ENCODE measurements at places on chromosomes 3 and 15.

DNA sequence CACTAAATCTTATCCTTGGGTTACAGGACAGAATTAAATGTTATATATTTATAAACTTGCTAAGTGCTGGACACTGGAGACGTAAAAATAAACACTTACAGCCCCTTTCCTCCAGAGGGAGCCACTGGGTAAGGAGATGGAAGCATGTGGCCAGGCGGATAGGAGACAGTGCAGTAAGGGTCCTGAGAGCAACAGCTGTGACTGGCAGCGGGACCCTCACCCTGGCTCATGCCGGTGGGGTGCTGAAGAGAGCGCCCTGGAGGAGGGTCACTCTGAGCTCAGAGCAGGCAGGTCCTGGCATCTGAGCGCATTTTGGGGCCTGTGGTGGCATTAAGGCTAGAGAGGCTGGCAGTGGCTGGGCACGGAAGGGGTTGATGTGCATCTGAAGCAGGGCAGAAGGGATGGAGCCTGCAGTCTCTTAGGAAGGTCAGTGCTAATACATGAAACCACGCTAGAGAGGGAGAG lies 16.0 kb downstream of the SEC61A1 start:
- no peak for DNase-seq

- DNase-seq: no peak
Measured at GRCh38 chr3:35194666-35195065, 444.7 kb upstream of the ARPP21 start.

DNA sequence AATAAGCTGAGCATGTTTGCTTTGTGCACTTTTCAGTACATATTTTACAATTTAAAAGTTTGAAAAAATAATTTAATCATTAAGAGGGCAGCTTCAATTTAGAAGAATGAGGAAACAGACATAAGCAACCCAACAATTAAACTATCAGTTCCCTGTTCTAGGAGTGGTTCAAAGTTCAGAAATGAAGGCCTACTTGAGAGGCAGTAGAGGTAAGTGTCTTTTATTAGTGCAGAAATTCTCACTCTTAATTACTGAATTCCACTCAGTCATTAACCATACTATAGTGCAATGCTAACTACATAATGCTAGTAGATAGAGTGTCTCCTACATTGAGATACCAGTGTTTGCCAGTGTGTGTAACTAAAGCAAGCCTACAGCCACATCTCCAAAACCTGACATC lies 73.1 kb downstream of the TNIK start:
- DNase-seq: no peak

GRCh38 chr3:32843510-32844321 lies 25.9 kb downstream of the TRIM71 start:
- DNase-seq: no peak

DNA sequence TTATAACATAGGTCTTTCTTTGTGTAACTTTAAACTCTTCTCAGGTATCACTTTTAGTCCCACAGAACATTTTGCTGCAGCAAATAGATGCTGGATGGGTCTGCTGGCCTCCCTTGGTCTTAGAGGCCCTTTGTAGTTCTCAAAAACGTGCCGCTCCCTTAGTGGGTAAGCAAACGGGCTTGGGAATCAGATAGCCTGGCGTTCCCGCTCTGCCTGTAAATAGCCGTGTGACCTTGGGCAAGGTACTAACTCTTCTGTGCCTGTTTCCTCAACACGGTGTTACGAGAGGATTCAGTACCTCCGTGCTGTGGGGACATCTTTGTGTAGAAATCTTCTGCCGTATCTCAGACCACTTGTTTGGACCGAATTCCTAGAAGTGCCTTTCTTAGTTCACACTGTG lies 64.4 kb downstream of the DNAJB8 start:
- no peak for DNase-seq

- no peak for DNase-seq
Measured at GRCh38 chr3:184133840-184134745, 1.1 kb upstream of the EIF2B5 start.

DNA sequence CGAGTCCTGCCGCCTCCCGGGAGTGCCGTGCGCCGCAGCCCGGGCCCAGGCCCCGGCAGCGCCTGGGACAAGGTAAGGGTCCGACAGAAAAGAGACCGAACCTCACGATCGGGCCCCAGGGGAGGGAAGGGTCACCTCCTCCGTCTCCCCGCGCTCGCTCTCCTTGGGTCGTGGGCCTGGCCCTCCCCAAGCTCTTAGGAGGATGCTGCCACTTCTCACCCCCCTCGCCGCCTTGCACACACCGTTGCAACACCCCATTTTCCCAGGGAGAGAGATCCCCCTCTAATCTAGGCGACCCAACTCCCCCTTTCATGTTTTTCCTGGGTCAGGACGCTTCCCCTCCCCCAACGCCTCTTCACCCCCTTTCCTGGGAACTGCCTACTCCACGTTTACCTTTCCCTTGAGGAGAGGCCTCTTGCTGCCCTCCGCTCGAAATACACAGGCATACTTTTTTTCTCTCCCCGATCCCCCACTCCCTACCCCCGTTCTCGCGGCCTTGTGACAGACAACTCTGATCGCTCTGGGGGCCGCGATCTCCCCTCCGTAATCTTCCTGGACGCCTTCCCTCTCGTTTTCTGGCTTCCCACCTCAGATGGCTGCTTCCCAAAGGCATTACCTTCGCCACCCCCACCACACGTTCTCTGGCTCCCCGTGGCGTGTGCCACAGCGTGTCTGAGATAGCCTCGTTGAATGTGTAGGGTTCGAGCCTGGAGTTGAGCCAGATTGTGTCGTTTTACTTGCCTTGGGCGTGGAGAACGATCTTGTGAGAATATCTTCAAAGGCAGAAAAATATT lies 688 bp downstream of the SETD5 start:
- no peak for DNase-seq

DNA sequence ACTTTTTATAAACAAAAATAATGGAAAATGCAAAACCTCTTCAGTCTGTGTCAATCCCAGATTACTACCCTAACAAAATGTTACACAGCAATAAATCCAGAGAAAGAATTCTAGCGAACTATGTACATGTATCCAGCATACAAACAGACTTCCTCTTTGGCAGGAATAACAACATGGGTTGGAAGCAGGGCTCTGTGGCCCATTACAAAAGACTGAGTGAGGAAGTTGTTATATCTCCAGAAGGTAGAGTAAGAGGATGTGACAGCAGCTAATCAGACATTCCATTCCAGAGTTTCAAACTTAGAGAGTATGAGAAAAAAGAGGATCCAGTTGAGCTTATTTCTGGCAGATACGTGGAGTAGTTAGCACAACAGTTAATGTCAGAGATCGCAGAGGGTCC lies 294.0 kb upstream of the PLSCR5 start:
- no peak for DNase-seq

- DNase-seq: no peak
Measured at GRCh38 chr3:59802045-59802444, 752.2 kb upstream of the CFAP20DC start.

GRCh38 chr3:183381179-183381578 lies 47.2 kb downstream of the MCF2L2 start:
- no peak for DNase-seq

- no peak for DNase-seq
Measured at GRCh38 chr3:11405323-11405722, 133.1 kb downstream of the ATG7 start.

DNA sequence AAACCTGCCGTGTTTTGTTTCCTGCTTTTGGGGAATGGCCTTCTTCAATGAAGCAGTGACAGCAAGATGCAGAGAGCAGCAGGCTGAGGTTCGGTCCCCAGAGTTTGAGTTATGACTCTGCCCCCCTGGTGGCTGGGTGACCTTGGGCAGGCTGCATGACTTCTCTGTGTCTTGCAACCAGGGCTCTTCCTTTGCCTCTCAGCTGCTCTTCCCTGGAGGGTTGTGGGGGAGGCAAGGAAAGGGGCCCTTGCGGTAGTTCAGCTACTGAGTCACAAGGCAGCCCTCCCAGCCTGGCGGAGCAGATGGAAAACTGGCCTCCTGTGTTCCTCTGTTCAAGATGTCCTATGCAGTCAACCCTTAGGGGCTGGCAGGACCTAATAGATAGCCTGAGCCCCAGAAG lies 17.1 kb downstream of the CTXND1 start:
- no peak for DNase-seq

GRCh38 chr15:53522991-53523390 lies 236.5 kb downstream of the WDR72 start:
- no peak for DNase-seq

GRCh38 chr15:91853948-91854638 lies 585 bp downstream of the SLCO3A1 start:
- DNase-seq: no peak

GRCh38 chr3:13474021-13474420 lies 6.1 kb upstream of the HDAC11 start:
- no peak for DNase-seq

DNA sequence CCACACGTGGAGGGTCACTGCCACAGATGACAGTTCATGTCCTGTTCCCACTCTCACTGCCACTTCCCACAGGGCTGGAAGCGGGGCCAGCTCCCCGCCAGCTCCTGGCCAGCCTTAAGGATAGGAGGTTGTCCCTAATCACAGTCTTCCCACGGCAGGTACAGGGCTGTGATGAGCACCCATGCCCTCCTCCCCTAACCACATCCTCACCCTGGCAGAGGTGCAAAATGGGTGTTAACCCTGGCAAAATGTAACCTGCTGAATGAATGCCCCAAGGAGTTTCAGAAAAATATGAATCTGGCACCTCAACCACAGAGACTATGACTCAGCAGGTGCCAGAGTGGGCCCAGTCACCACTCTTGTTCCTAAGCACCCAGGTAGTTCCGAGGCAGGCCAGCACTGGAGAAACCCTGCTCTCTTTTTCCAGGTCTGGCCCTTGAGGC lies 185.1 kb upstream of the TPM1 start:
- no peak for DNase-seq

DNA sequence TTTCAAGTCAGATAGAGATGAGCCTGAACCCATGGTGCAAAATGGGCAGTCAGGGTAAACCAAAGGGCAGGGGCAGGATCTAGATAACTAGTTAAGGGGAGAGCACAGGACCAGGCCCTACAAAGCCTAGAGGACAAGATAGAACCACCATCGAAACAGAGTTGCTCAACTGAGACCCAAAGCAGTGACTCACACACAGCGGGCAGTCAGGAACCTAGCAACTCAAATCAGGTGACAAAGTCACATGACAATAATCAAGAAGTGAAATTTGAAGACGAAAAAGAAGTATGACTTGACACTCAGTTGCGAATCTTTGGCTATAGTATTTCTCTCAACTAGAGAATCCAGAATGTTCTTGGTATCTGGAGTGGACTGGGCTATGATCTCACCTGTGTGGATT lies 136.0 kb upstream of the PTPRG start:
- no peak for DNase-seq

DNA sequence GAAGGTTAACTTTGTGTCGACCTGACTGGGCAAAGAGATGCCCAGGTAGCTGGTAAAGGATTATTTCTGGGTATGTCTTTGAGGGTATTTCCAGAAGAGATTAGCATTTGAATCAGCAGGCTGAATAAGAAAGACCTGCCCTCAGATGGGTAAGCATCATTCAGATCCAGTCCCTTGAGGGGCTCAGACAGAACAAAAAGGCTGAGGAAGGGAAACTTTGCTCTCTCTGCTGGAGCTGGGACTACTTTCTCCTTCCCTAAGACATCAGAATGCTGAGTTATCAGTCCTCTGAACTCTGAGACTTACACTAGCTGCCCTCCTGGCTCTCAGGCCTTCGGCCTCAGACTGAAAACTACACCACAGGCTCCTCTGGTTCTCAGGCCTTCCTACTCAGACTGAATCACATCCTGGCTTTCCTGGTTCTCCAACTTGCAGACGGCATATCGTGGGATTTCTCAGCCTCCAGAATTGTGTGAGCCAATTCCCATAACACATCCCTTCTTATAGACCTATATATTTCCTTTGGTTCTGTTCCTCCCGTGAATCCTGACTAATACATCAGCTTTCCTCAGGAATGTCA lies 982.9 kb downstream of the TUSC7 start:
- DNase-seq: no peak

DNA sequence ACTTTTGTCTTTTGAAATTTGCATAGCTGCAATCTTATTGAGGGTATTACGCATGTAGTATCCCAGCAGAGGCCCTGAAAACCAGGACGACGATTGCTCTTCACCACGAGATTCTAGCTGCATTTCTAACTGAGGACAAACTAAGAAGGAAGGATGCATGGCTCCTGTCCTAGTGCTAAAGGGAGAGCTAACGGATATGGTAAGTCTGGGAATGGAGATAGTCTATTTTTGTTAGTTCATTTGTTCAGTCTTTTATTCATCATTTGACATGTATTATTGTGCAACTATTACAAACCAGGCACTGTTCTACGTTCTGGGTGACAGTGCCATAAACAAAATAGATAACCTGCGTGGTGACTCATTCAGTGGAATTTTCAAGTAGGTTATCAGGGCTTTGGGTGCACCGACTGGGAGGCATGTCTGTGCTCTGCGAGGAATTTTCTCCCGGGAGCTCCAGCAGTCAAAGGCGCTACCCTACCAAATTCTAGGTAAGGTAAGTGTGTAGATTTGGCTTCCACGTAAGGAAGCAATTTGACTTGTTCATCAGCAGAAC lies 51.9 kb upstream of the ETV5 start:
- no peak for DNase-seq

GRCh38 chr15:66017792-66018487 lies 148.6 kb downstream of the RAB11A start:
- no peak for DNase-seq

- DNase-seq: no peak
Measured at GRCh38 chr3:150547045-150547741, 606 bp downstream of the EIF2A start.

DNA sequence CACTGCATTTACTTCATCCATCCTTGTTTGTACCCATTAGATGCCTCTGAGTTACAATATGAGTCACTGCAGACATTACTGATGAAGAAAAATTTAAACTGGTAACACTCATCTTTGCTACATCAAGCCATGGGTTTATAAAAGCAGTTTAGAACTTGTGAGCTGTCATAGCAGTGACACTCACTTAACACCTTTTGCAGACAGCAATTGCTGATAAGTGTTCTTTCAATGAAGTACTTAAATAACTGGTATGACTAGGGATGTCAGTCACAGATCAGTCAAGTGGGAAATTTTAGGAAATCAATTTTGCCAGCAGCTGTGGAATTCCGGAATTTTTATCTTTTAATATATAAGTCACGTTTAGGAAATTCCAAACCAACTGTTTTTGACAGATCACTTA lies 643.0 kb downstream of the TBL1XR1 start:
- no peak for DNase-seq

- DNase-seq: no peak
Measured at GRCh38 chr15:67917037-67917436, 77.2 kb upstream of the RNU6-1 start.

DNA sequence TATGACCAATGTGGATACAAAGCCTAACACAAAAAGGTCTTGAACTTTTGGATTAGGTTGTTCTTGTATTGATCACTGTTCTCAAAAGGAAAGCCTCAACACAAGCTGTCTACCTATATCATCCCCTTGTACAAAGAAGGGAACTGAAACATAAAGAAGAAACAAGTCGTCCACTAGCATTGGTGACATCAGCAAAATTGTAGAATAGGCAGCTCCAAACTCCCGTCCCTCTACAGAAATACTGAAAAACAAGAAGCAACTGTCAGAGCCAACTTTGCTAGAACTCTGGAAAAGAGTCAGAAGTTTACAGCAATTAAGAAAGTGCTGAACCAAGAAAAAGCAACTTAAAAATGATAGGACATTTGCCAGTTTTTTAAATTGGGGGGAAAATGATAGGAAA lies 7.5 kb upstream of the NR1I2 start:
- no peak for DNase-seq

All from cortex of kidney (tissue), 1 donor.